Right atrium auricular region (tissue), 2 donors: ENCODE measurements at places on chromosomes 2 and 18. TPM values are rescaled to one million over a fixed set of nuclear protein-coding genes. Genes with fewer than 3 reads are reported as not detected.

DNA sequence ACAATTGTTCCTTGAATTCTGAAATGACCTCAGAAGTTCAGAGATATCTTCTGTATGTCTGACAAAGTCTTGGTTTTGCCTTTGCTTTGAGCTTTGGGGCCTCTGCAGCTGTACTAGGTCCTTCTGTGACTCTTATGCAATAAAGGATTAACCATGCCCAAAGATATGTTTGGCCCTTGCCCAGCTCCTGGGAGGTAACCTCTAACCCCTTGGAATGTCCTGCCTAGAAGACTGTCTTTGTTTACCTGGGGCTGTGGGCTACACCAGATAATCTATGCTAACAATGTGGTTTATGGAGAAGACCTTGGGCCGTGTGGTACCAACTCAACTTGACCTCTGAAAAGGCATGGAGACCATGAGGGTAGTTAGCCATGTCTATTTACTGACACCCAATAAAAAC lies 140.9 kb upstream of the CAPN13 start:
- no peaks in the 10 kb centered on the region for H3K4me1 ChIP-seq
- no peaks in the 10 kb centered on the region for H3K27me3 ChIP-seq
- no peaks in the 10 kb centered on the region for H3K36me3 ChIP-seq
- DNase-seq: no peak
- H3K4me3 ChIP-seq: no peak overlapping the region

GRCh38 chr2:24080701-24081100 lies 3.9 kb downstream of the TP53I3 start:
- H3K4me1 ChIP-seq: no peaks in the 10 kb centered on the region
- peaks cover 6% of the 10 kb centered on the region for H3K36me3 ChIP-seq
- H3K27me3 ChIP-seq: no peaks in the 10 kb centered on the region

WIPF1 gene
- total RNA-seq: 17.5 TPM

GRCh38 chr2:111005307-111005706 lies 115.4 kb upstream of the BCL2L11 start:
- no peak for DNase-seq
- no peak overlapping the region for H3K4me3 ChIP-seq
- H3K27ac ChIP-seq: no peak overlapping the region
- no peaks in the 10 kb centered on the region for H3K4me1 ChIP-seq
- H3K27me3 ChIP-seq: no peaks in the 10 kb centered on the region

SKA1 gene
- not detected for total RNA-seq

GRCh38 chr2:23838996-23839395 lies 87.9 kb downstream of the ATAD2B start:
- H3K27me3 ChIP-seq: no peaks in the 10 kb centered on the region
- H3K4me3 ChIP-seq: no peak overlapping the region
- no peaks in the 10 kb centered on the region for H3K4me1 ChIP-seq

GRCh38 chr2:59583173-59583765 lies 970.2 kb downstream of the BCL11A start:
- H3K36me3 ChIP-seq: no peaks in the 10 kb centered on the region
- no peak for DNase-seq
- H3K4me3 ChIP-seq: no peak overlapping the region
- no peak overlapping the region for H3K27ac ChIP-seq
- no peaks in the 10 kb centered on the region for H3K27me3 ChIP-seq

- H3K27me3 ChIP-seq: no peaks in the 10 kb centered on the region
- H3K4me1 ChIP-seq: no peaks in the 10 kb centered on the region
- no peaks in the 10 kb centered on the region for H3K36me3 ChIP-seq
Measured at GRCh38 chr2:15159206-15159605, 401.9 kb downstream of the NBAS start.

RHBDD1 gene
- 16.1 TPM for total RNA-seq

- H3K27me3 ChIP-seq: no peaks in the 10 kb centered on the region
- no peaks in the 10 kb centered on the region for H3K36me3 ChIP-seq
- H3K4me1 ChIP-seq: no peaks in the 10 kb centered on the region
- no peak overlapping the region for H3K4me3 ChIP-seq
Measured at GRCh38 chr18:38450876-38451275, 885.3 kb upstream of the CELF4 start.

GRCh38 chr2:178993788-178994187 lies 56.1 kb downstream of the CCDC141 start:
- H3K27ac ChIP-seq: no peak overlapping the region
- no peaks in the 10 kb centered on the region for H3K36me3 ChIP-seq
- H3K4me1 ChIP-seq: no peaks in the 10 kb centered on the region
- H3K4me3 ChIP-seq: no peak overlapping the region
- H3K27me3 ChIP-seq: no peaks in the 10 kb centered on the region

DNA sequence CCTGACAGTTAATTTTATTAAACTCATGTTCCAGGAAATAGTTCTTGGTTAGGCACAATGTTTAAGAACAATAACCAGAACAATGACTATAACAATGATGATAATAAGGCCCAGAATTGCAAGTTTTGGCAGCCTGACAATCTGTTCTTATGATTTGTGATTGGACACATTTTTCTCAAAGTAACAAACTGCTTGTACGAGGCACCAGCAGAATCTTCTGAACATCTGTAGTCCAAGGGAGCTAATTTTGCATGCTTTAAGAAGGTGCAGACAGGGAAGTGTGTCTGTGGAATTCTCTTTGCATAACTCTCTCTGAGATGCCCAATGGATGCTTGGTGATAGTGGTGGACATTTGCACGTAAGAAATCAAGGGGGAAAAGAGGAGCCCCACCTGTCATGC lies 709.3 kb downstream of the SLC4A3 start:
- H3K36me3 ChIP-seq: no peaks in the 10 kb centered on the region
- no peak overlapping the region for H3K4me3 ChIP-seq
- H3K27ac ChIP-seq: no peak overlapping the region

- no peaks in the 10 kb centered on the region for H3K36me3 ChIP-seq
- H3K27me3 ChIP-seq: no peaks in the 10 kb centered on the region
- H3K27ac ChIP-seq: no peak overlapping the region
- no peak overlapping the region for H3K4me3 ChIP-seq
- no peak for DNase-seq
Measured at GRCh38 chr18:46236156-46236555, 132.0 kb downstream of the HAUS1 start.

DNA sequence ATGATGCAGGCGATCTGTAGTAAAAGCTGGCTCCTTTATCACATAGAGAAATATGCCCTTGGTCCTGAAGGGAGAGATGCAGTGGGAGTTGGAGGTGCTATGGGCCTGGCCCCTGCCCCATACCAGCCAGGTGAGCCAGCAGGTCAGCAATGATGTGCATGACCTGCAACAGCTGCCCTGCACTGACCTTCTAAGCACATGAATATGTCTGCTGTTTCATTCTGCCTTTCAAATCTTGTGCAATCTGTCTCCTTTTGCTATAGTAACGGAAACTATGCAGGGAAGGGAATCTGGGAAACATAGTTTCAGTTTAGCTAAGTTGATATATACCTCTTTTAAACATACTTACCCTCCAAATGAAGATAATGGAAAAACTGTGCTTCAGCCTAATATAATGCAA lies 235.2 kb downstream of the TDRD15 start:
- H3K27ac ChIP-seq: no peak overlapping the region
- no peak overlapping the region for H3K4me3 ChIP-seq
- no peaks in the 10 kb centered on the region for H3K4me1 ChIP-seq
- H3K27me3 ChIP-seq: no peaks in the 10 kb centered on the region
- no peak for DNase-seq
- H3K36me3 ChIP-seq: no peaks in the 10 kb centered on the region

CYBRD1 gene
- total RNA-seq: 100 TPM

- no peak for DNase-seq
- no peaks in the 10 kb centered on the region for H3K4me1 ChIP-seq
- no peaks in the 10 kb centered on the region for H3K27me3 ChIP-seq
Measured at GRCh38 chr2:62920070-62920469, 130.6 kb upstream of the OTX1 start.

GKN1 gene
- total RNA-seq: not detected

CNOT9 gene
- 26.2 TPM for total RNA-seq

GRCh38 chr2:120930864-120931263 lies 195.2 kb downstream of the GLI2 start:
- no peak overlapping the region for H3K4me3 ChIP-seq
- no peak for DNase-seq
- H3K27ac ChIP-seq: no peak overlapping the region
- H3K36me3 ChIP-seq: no peaks in the 10 kb centered on the region
- peaks cover 31% of the 10 kb centered on the region for H3K4me1 ChIP-seq

DNA sequence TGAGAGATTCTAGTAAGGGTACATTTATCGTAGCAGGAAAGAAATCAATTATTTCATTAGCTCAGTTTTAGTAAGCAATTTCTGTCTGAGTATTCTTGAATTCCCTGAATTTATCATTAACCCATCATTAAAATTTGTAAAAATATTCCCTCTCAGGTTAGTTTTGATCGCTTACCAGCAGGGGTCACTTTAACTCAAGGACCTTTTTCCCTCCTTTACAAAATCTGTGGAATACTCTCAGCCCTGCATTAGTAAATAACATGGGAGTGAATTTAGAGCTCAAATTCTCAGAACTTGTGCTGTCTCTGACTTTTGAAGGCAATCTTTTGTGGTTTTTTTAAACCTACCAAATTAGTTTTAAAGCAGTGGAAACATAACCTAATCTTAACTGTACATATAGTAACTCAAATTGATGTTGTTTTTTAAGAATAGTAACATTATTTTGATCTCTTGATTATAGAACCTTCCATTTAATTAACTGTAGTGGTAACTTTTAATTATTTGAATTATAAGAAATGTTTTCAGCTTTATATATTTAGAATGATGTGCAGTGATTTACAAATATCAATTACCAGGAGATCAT lies 97.2 kb downstream of the AGPS start:
- peaks cover 10% of the 10 kb centered on the region for H3K36me3 ChIP-seq
- DNase-seq: no peak
- H3K27me3 ChIP-seq: no peaks in the 10 kb centered on the region

DNA sequence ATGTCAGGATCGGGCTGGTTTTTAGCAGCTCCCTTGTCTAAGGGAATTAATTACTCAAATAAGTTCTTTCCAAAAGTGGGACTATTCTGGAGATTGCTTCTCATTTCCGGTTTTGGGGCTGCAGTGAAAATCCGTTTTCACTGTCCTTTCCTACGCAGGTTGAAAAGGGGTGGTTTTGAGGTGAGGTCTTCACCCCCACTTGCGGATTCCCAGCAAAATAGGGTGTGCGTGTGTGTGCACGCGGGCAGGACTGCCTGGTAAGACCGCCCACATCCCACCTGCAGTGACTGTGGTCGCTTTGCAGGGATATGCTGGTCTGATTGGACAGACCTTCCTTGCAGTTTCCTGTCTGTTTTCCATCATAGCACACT lies 472 bp upstream of the PLEKHM3 start:
- H3K4me3 ChIP-seq: peak overlapping the region; percentile 93
- H3K4me1 ChIP-seq: no peaks in the 10 kb centered on the region
- H3K27ac ChIP-seq: peak overlapping the region; percentile 85
- DNase-seq: no peak

DHX57 gene
- total RNA-seq: 6.9 TPM

DNA sequence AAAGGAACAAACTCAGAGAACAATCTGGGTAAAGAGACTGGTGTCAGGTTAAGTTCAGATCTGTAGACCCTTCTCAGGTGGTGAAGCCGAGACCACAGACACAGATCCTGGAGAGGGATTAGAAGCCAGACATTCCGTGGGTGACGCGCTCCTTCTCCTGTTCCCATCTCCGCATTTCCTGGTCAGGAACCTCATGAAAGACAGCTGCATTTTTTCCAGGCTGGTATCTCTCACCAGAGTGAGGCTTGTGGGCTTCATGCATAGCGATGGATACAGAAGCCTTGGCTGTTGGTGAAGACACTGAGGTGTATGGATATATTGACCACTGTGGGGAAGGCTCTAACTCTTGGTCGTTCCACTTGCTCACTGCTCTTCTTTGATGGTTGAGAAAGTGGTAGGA lies 152.6 kb downstream of the FAM210A start:
- H3K4me3 ChIP-seq: no peak overlapping the region
- DNase-seq: peak; percentile 23
- H3K36me3 ChIP-seq: no peaks in the 10 kb centered on the region
- no peaks in the 10 kb centered on the region for H3K27me3 ChIP-seq
- H3K27ac ChIP-seq: no peak overlapping the region
- peaks cover 2% of the 10 kb centered on the region for H3K4me1 ChIP-seq

GRCh38 chr2:208315081-208315788 lies 49.2 kb downstream of the PIKFYVE start:
- H3K27me3 ChIP-seq: no peaks in the 10 kb centered on the region
- no peaks in the 10 kb centered on the region for H3K4me1 ChIP-seq
- no peak overlapping the region for H3K4me3 ChIP-seq
- H3K36me3 ChIP-seq: peaks cover 17% of the 10 kb centered on the region
- H3K27ac ChIP-seq: no peak overlapping the region

- no peak for DNase-seq
- H3K36me3 ChIP-seq: no peaks in the 10 kb centered on the region
- H3K4me3 ChIP-seq: no peak overlapping the region
- H3K27me3 ChIP-seq: no peaks in the 10 kb centered on the region
- peak overlapping the region; percentile 67 for H3K27ac ChIP-seq
Measured at GRCh38 chr2:173109253-173110188, 33.9 kb downstream of the MAP3K20 start.

DNA sequence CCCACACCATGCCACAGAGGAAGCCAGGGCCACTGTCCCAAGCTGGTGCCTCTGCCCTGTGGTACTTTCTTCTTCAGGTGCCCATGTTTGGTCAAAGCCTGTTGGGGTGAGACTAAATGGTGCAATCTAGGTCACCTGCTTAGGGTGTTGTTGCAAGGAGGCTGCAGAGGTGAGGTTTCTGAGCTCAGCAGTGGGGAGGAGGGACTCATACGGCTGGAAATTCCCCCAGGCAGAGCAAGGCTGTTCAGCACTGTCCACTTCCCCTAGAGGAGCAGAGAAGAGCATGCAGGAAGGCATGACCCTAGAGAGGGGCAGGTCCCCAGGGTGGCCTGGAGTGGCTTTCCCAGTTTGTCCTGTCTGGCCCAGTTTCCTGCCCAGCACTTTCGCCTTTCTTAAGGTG lies 211.0 kb downstream of the HAUS1 start:
- no peaks in the 10 kb centered on the region for H3K36me3 ChIP-seq
- H3K27ac ChIP-seq: no peak overlapping the region
- no peaks in the 10 kb centered on the region for H3K4me1 ChIP-seq
- no peaks in the 10 kb centered on the region for H3K27me3 ChIP-seq

- DNase-seq: no peak
- H3K4me3 ChIP-seq: no peak overlapping the region
- no peaks in the 10 kb centered on the region for H3K27me3 ChIP-seq
- no peaks in the 10 kb centered on the region for H3K4me1 ChIP-seq
- no peaks in the 10 kb centered on the region for H3K36me3 ChIP-seq
- no peak overlapping the region for H3K27ac ChIP-seq
Measured at GRCh38 chr2:202610380-202610779, 24.4 kb upstream of the FAM117B start.

GRCh38 chr2:73640946-73641766 lies 1.1 kb downstream of the NAT8 start:
- no peaks in the 10 kb centered on the region for H3K4me1 ChIP-seq
- no peak overlapping the region for H3K4me3 ChIP-seq
- DNase-seq: no peak
- no peaks in the 10 kb centered on the region for H3K36me3 ChIP-seq
- no peaks in the 10 kb centered on the region for H3K27me3 ChIP-seq

GRCh38 chr2:167471734-167472133 lies 583.5 kb downstream of the XIRP2 start:
- DNase-seq: no peak
- H3K36me3 ChIP-seq: no peaks in the 10 kb centered on the region
- no peaks in the 10 kb centered on the region for H3K4me1 ChIP-seq
